ENCODE measurements at places on chromosomes 5 and 9.

DNA sequence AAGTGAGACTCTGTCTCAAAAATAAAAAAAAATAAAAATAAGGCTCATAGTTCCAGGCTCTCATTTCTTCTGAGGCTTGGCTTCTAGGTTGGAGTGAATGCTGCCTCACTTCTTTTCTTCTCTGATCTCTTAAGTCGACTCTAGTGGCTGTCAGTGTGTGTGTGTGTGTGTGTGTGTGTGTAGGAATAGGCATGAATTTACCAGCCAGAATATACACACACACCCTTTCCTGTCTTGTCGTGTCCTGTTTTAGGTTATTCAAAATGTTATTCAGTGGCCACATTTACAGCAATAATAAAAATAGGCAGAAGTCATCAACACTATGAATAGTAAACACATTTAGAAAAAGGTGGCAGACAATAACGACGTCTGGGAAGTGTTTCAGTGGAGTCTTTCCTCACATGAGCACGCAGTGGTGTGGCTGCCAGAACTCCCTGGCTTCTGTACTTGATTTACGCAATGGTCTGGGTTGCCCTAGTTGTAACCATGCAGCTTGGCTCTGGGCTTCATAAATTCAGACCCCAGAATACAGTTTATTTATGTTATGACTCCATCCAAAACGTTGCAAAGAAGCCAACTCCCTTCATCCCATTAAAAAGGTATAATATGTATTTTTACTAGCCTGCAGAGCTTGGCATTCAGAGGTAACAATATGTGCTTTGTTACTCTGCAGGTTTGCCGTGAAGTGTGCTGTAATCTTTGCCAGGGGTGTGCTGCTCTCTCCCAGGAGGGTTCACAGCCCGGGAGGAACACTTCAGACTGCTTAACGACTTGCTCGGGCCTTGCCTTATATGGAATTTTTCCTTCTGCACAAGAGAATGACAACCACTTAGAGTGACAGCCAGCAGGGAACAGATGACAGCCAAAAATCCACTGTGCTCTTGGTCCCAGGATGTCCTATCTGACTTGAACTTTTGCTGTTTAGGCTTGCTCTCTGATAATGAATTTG, 34.4 kb upstream of the PALM2AKAP2 start:
- no peak for DNase-seq

DNA sequence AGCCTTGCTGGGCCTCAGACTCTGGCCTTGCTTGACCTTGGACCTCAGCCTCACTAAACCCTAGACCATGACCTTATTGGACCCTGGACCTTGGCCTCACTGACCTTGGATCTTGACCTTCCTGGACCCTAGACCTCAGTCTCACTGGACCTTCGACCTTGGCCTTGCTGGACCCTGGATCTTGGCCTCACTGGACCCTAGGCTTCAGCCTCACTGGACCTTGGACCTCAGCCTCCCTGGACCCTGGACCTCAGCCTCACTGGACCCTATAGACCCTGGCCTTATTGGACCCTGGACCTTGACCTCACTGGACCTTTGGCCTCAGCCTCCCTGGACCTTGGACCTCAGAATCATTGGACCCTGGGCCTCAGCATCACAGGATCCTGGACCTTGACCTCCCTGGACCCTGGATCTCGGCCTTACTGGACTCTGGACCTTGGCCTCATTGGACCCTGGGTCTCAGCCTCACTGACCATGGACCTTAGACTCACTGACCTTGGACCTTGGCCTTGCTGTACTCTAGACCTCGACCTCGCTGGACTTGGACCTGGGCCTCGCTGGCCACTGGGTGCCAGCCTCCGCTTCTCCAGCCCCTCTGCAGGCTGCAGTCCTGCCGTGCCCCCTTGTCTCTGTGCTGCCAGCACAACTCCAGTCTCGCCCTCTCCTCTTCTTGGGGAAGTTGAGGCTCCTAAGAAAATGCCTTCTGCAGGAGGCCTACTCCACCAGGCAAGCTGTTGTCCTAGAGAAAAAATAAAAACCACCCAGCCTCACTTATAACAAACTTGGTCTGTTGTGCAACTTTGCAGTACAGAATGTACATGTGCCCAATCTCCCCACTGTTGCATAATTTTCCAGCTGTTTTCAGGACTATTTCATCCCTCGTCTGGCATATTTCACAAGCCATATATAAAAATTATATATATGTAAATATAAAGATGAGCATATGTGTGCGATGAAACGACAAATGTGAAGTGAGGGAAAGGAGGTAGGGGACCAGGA, 11.0 kb upstream of the ADAMTS2 start:
- no peak for DNase-seq

- no peak for DNase-seq
These were observed 61.7 kb downstream of the DAP start for GRCh38 chr5:10699281-10699874.

- DNase-seq, result no peak
These were observed 36.2 kb downstream of the MCCC2 start for GRCh38 chr5:71623221-71623794.

DNA sequence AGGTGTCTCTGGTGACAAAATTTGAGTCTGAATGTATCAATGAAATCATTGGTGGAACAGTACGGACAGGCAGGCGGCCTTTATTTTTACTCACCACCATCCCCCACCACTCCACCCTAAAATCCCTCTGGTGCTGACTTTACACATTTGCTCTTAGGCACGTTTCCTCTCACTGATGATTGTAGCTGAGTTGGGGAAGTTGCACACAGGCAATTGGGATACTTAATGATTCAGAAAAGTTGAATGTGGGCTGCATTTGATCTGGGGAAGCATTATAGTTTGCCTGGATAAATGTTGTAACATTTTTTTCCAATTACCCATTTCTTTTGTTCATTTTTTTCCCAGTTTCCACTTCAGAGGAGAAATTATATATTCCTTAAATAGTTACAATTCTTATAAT, 658.4 kb downstream of the TLR4 start:
- DNase-seq, result no peak

- DNase-seq, result no peak
These were observed 41.0 kb upstream of the EGFL7 start for GRCh38 chr9:136621734-136622093.

DNA sequence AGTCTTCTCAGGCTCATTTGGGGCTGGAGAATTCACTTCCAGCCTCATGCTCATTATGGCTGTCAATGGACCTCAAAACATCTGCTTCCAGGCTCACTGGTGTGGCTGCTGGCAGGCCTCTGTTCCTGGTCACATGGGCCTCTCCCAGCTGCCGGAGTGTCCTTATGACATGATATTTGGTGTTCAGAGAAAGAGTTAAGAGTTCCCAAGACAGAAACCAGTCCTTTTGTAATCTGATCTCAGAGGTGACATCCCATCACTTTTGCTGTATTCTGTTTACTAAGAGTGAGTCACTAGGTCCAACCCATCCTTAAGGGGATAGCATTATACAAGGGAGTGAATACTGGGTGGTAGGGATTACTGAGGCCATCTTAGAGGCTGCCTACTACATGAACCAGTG, 104.6 kb downstream of the CACNA1B start:
- no peak for DNase-seq

DNA sequence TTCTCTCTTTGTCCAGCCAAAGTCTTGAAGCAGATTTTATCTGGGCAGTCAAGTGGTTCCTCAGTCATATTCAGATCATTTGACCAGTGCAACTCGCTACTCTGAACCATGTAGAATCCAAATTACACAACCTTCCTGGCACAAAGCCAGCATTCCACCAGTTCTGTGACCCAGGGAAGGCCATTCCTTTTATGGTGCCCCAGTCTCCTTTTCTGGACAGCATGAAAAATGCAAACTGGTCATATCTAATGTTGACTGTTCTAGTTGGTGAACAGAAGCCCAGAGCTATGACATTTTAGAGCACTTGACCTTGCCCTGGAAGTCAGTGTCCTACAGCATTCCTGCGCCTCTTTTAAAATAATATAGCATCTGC, 364.6 kb downstream of the BRINP1 start:
- peak; percentile 28 for DNase-seq

GRCh38 chr5:170316937-170317336, 19.4 kb upstream of the LCP2 start:
- no peak for DNase-seq

GRCh38 chr5:80141147-80141671, 106.1 kb downstream of the THBS4 start:
- DNase-seq, result peak; percentile 16

DNA sequence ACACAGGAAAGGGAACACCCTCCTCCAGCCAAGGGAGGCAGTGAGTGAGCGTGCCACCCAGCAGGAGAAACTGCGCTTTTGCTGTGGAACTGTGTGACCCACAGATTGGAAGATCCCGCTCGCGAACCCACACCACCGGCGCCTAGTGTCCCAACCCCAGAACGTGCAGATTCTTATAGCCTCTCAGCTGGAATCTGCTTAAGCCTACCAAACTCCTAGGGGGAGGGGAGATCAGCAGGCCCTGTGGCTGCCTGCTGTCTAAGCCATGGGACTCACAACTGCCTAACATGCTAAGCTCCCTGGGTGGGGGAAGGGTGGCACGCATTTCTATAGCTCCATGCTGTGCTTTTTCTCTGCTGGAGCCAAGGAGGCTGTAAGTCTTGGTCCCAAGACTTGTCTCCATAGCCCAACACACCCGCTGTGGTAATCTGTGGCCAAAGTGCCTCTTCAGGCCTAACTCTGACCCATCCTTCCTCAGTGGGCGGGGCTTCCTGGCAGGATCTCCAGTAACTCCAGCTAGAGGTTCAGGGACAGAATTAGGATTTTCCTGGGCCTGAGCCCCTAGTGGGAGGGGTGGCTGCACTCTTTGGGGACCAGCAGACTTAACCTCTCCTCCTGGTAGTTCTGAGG, 485.0 kb downstream of the TAF11L14 start:
- no peak for DNase-seq

Data from brain microvascular endothelial cell (primary cell).